Stromal cell of bone marrow (primary cell): ENCODE measurements at places on chromosomes 5 and 9.

- no peak for DNase-seq
Observed at GRCh38 chr5:157816682-157817386, 42.1 kb downstream of the CLINT1 start.

DNA sequence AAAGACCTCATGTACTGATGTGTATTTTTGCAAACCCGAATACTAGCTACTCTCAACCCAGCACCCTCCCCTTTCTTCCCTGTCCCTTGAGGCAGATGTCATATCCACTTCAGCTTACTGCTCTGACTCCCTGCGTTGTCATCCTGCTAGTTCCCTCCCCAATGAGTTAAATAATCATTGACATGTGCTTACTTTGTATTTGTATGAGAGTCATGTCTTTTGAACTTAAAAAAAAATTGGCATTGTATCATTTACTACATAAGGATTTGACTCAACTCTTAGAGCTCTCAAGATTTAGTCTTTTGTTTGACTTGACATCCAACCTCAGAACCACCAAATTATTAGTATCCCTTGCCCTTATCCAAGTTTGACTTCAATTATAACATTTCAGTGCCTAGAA, 219.7 kb upstream of the TUT7 start:
- peak; percentile 78 for DNase-seq

DNA sequence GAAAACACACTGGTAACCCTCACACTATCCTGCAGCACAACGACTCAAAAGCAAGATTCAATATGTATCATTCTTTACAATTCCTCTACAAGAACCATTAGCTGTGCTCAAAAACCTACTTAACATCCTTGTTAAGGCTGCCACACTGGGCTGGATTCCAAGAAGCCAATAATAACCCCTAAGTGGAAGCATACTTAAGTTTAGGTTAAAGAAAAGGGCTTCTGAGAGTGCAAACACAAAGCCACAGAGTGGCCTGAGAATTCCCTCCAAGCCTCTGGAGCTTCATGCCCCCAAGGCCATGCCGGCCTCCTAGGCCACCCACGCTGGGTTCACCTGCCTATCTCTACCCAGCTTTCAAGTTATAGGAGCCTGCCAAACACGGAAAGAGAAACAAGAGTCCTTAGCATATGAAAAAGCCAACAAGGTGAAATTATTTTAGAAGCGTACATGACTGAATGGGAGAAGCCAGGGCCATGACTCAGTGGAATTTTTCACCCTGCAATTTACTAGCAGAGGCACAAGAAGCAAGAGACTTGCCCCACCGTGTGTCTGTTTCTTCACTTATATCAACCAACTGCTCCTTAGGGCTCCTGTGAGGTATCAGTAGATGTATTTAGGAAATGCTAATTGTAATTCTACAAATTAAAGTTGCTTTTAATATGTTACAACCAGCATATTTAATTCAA, 293.0 kb downstream of the SPOCK1 start:
- no peak for DNase-seq

DNA sequence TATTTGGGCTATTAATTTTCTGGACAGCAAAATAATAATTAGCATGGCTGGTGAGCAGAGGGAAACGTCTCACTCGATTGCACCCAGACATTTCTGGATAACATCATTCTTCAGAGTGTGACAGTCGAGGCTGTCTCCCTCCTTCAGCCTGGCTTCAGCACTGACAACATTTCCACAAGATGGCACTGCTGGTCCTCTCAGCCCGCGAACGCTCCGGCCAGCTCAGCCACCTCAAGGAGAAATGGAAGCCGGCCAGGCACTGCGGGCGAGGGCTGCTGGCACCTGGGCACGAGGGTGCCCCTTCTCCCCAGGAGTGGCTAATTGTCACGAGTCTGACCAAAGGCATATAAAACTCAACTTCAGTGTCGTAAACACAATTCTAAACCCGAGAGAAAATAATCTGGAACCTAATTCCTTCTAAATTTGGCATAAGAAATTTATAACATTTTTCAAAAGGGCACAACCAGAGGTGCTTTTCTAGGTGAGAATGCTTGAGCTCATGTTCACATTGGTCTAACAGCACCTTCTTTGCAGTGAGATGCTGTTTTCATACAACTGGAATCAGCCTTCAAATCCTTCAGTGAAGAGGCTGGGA, 65.9 kb downstream of the DAP start:
- peak; percentile 53 for DNase-seq

DNA sequence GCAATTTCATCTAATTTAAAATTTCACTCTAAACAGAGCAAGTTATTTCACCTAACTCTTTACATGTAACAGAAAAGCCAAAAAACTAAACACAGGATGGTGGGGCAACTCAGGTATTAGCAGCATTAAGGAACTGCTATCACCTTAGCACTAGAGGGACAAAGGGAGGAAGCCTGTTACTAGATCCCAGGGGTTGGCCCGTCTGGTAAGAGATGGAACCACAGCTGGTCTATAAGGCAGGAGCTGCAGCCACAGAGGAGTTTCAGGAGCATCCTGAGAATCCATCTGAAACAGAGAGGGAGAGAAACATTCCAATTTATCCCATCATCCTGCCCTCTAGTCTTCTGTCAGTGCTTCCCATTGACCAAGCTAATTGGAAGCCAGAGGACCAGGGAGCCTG, 300.3 kb downstream of the MRPS30 start:
- DNase-seq: no peak

GRCh38 chr9:120259100-120259499, 320.9 kb downstream of the CDK5RAP2 start:
- DNase-seq: no peak

DNA sequence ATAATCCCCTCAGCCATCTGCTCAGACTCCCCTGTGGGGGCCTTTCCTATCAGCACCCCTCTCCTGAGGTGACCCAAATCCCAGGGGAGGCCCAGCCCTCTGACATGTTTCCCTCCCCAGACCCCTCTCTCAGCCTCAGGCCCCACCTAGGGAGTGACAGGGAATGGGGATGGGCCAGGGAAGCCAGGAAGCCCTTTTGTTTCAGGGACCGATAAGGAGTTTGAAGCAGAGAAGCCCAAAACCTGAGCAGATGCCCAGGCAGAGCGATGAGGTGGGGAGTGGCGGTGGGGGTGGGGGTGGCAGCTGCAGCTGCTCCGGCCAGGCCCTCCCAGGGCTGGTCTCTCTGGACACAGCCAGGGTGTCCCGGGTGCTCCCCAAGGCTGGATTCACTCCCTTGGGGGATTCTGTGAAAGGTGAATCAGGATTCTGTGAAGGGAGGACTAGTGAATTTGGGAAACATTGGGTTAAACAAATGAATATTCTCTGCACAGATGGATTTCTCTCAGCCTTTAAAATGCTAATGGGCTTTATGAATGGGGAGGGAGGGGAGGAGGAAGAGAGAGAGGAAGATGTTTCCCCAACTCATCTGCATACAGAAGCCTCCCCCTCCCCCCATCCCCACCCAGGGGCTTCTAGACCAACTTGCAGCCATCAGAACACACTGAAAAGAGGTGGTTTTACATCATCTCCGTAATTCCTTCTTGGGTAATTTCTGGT, 17.4 kb downstream of the AKNA start:
- no peak for DNase-seq

- no peak for DNase-seq
Observed at GRCh38 chr5:82984786-82985735, 92.1 kb downstream of the TMEM167A start.

GRCh38 chr5:38643616-38644015, 87.2 kb upstream of the LIFR start:
- no peak for DNase-seq

DNA sequence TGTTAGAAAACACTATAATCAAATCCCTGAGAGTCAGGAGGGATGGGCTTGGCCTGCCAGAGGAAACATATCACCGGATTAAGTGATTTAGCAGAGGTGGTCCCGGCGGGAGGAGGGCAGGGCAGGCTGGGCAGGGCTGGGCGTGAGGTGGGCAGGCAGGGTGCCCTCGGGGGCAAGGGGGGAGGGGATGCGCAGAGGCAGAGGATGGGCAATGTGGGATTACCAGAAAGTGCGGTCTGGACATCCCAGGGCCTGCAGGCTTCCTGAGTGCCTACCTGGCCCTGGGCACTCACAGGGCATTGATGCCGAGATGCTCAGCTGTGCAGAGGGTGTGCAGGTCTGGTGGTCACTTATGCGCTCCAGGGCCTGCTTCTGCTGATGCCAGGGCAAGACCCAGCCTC, 115.2 kb downstream of the ADAMTS2 start:
- no peak for DNase-seq

DNA sequence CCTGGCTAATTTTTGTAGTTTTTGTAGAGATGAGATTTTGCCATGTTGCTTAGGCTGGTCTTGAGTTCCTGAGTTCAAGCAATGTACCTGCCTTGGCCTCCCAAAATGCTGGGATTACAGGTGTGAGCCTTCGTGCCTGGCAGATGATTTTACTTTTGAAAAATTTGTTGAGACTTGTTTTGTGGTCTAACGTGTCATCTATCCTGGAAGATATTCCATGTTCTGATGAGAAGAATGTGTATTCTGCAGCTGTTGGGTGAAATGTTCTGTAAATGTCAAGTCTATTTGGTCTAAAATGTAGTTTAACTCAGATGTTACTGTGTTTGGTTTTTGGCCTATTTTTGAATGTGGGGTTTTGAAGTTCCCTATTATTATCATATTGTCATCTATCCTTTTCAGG, 145.6 kb downstream of the XRCC4 start:
- DNase-seq: no peak

DNA sequence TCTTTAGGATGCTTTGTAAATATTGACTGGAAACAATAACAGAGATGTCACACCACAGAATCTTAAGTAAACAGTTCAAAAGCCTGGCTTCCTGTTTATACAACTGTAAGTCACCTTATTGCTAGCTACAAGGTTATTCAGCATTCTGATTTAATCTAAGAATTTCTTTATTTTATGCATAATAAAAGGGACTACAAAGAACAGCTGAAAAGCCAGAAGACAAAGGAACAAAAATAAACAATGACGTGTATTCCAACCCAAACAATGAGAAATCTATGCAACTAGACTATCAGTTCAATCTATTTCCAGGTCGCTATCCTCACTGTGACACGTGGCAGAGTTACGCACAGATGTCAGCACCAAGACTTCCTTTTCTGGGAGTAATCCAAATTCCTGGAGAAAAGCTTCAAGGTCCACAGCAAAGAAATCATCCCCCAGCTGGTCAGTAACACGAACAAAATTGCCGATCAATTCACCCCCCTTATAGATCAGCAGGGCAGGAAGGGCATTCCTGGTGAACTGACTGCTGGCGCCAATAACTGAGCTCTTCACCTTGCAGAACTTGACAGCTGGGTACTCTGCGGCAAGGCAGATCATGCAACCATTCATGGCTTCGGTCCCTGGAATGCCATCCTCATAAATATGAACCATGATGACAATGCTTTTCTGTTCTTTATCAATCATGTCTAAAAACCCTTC, 8.4 kb downstream of the PDCL start:
- DNase-seq: no peak

- DNase-seq: no peak
Observed at GRCh38 chr9:138038244-138038671, 160.7 kb downstream of the CACNA1B start.

DNA sequence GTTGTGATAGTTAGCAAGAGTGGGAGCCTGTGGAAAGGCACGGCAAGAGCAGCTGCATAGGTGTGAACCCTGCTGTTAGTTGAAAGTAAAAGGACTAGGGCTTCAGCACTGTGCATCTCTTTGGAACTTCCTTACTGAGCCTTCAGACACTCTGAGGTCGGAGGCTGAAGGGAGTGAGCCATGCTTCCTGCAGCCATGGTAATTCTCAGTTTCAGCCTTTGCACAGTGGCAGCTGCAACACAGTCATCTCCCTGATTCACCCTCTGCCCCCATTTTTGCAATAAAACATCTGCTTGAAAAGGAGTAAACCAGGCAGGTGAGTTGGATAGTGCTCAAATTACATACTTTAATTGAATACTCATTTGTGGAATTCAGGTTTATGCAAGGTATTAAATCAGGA, 6.5 kb upstream of the TLE4 start:
- DNase-seq: no peak

DNA sequence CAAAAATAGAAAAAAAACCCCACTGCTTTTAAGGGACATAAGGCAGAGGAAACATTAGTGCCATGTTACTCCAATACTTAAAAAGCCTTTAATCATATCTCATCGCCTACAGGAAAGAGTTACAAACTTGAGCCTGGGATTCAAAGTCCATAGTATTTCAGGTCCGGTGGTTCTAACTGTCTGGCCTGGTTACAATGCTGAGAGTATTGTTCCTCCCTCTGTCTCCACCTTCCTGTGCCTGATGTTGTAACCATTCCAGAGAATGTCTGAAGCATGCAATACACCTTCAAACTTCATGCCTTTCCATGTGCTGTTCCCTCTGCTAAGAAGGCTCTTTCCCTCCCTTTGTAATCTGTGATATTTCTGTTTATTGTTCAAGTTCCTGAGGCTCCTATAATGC, 41.6 kb upstream of the SLC36A2 start:
- DNase-seq: no peak

GRCh38 chr5:123518111-123518510, 6.1 kb downstream of the CSNK1G3 start:
- no peak for DNase-seq

GRCh38 chr9:103397868-103398600, 402.9 kb downstream of the CYLC2 start:
- no peak for DNase-seq

GRCh38 chr9:16744394-16744793, 126.1 kb downstream of the BNC2 start:
- peak; percentile 43 for DNase-seq

- DNase-seq: no peak
Observed at GRCh38 chr5:119396030-119396664, 40.3 kb downstream of the TNFAIP8 start.

DNA sequence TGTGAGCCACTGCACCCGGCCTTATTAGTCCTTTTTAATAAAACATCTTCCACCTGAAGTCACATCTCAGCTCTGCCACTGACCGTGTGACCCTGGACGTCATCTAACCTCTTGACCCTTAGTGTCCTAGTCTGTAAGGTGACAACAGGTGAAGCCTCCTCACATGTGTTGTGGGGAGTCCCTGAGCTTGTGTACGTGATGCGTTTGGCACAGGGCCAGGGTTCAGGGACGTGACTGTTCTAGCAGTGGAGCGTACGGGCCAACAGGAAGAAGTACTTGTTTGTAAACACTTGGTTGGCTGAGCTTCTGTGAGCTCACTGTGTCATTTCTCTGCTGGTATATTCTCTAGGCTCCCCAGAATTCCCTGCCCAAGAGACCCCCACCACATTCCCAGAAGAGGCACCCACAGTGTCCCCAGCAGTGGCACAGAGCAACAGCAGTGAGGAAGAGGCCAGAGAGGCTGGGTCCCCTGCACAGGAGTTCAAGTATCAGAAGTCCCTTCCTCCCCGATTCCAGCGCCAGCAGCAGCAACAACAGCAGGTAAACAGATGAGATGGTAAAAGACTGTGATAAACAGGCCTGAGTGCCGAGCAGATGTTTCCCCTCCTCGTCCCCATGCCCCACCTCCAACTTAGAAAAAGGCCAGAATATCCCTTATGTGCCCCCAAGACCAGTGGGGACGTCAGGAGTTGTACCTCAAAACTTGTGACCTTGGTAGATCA, 35.3 kb upstream of the POMT1 start:
- no peak for DNase-seq
